ENCODE measurements at places on chromosomes 6 and 20.
A peak's percentile ranks its signal among the peaks of the same experiment; 100 is the strongest.

DNA sequence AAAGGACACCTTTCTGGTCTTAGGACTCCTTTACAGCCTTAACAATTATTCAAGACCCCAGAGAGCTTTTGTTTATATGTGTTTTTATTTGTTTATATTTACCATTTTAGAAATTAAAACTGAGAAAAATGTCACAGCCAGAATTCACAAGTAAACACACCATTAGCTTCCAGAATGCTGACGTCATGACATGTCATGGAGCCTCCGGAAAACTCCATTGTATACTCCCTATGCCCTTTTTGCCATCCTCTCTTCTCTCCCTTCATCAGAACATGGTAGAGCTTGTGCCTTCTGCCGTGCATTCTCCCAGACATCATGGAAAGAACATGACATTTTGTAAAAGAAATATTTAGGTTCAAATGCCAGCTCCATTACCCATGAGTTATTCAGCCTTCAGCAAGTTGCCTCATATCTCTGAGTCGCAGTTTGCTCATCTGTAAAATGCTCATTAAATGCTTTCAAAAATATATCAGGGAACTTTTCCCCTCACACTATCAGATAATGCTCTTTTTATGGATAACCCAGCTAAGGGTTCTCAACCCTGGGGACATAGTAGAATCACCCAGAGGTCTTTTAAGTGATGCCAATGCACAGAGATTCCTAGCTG, 27.8 kb downstream of the TNFAIP3 start:
- no peak overlapping the region for H3K27ac ChIP-seq
- H3K4me3 ChIP-seq: no peak overlapping the region
- H3K36me3 ChIP-seq: no peaks in the 10 kb centered on the region
- no peak for DNase-seq

DNA sequence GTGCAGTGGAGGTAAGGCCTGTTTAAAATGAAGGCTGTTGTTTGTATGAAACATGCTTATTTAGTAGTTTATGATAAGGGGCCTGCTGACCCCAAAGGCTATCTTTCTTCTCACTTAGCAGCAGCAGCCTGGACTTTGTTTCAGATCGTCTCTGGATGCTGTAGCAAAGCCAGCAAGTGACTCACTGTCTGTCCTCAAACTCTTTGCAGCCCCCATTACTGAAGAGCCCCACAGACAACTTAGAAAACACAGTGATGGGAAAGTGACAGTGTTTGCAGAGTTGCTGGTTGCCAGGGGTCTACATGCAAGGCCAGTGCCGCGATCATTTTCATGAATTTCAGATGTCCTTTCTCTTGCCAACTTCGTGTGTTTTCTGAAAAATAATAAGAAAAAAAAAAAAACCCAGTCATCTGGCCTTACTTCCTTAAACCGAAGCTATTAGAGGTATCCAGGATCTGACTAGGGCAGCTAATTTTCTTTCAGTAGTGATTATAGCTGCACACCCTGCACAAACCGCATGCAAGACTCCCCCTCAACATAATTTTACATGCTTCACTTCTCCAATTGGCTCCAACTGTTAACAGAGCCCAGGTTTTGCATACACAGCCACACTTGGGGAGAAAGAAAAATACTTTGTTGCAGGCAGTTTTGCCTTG, 11.6 kb upstream of the F13A1 start:
- no peak for DNase-seq
- no peak overlapping the region for H3K27ac ChIP-seq
- no peaks in the 10 kb centered on the region for H3K27me3 ChIP-seq
- H3K4me1 ChIP-seq: no peaks in the 10 kb centered on the region
- no peaks in the 10 kb centered on the region for H3K36me3 ChIP-seq

- DNase-seq: no peak
- no peak overlapping the region for H3K4me3 ChIP-seq
- no peak overlapping the region for H3K27ac ChIP-seq
Observed at GRCh38 chr6:159017757-159018559, 18.0 kb upstream of the RSPH3 start.

- no peaks in the 10 kb centered on the region for H3K27me3 ChIP-seq
- peak overlapping the region; percentile 94 for H3K4me3 ChIP-seq
- H3K27ac ChIP-seq: peak overlapping the region; percentile 79
- DNase-seq: no peak
Observed at GRCh38 chr6:131136021-131136786, 937 bp downstream of the AKAP7 start.

DNA sequence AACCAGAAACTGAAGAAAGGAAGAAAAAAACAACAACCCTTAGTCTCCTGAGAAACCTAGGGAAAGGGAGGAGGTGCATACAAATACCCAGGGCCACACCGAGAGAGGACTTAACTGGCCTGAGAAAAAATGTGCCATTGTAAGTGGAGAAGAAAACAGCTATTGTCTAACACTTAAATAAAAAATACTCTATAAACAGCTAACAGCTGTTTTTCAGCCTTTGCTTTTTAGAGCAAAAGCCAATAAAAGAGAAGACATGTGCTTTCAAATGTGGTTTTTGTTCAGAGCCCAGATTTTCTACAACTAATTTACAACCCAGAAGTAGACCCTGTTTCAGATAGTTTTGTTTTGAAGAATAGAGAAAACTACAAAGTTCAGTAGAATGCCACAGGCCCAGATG, 56.0 kb upstream of the SLC22A16 start:
- no peak overlapping the region for H3K4me3 ChIP-seq
- H3K4me1 ChIP-seq: peaks cover 15% of the 10 kb centered on the region
- no peaks in the 10 kb centered on the region for H3K36me3 ChIP-seq
- no peak for DNase-seq
- no peaks in the 10 kb centered on the region for H3K27me3 ChIP-seq

DNA sequence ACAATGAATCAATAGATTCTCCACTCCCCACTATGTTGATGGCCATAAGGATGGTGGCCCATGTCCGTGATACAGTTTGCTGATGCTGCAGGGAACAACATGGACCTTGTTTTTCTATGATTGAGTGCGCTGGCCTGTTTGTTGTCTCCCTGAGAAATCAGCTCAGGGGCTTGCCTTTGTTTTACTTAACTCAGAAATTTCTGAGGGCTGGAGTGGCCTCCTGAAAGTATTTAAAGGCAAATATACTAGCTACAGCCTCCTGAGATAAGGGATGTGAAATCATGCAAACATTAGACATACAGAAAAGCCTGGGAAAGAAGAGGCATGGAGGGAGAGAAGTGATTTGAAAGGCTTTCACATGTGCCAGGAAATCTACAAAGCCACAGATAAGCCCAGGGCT, 170.3 kb upstream of the FLRT3 start:
- H3K4me3 ChIP-seq: no peak overlapping the region
- DNase-seq: no peak
- H3K27ac ChIP-seq: no peak overlapping the region
- no peaks in the 10 kb centered on the region for H3K27me3 ChIP-seq
- H3K36me3 ChIP-seq: no peaks in the 10 kb centered on the region

DNA sequence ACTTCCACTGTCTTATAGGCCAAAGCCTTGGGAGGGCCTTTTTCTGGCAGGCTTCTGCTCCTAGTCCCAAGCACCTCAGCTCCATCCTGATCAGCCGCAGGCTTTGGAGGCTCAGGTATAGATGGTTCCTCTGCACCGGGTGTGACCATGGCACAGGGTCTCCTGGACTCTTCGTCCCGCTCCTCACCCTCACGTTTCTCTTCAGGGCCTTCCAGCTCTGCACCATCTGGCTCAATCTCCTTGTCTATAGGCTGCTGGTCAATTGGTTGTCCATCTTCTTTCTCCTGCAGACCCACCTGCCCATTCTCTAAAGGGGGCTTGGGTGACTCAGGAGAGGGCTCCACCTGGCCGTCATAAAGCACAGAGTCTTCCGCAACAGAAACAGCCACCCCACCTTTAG, 37.0 kb downstream of the BFSP1 start:
- no peak overlapping the region for H3K27ac ChIP-seq
- H3K27me3 ChIP-seq: no peaks in the 10 kb centered on the region
- no peaks in the 10 kb centered on the region for H3K36me3 ChIP-seq
- no peak for DNase-seq
- H3K4me3 ChIP-seq: no peak overlapping the region

DNA sequence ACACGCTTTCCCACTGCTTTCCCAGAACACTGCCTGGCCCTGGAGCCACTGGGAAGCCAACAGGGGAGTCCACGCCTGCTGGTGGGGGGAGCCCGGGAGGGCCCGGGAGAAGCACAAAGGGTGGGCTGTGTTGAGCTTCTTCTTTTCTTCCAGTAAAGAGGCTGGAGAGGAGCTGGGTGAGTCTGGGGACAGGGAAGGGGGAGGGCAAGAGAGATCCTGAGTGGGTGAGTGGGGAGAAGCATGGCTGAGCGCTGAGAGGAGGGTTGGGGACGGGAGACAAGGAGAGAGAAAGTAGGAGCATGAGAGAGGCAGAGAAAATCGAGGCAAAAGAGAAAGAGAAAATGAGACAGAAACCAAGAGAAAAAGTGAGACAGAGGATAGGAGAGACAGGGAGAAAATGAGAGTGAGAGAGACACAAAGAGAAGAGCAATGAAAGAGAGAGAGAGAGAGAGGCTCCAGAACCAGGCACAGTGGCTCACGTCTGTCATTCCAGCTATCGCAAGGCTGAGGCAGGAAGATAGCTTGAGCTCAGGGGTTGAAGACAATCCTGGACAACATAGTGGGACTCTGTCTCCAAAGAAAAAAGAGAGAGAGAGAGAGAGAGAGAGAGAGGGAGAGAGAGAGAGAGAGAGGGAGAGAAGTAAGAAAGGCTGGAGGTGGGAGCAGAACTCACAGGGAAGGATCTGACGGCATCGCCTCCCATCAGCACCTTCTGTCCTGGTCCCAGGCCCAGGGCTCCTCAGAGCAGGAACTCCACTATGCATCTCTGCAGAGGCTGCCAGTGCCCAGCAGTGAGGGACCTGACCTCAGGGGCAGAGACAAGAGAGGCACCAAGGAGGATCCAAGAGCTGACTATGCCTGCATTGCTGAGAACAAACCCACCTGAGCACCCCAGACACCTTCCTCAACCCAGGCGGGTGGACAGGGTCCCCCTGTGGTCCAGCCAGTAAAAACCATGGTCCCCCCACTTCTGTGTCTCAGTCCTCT, 2.0 kb downstream of the LST1 start:
- no peaks in the 10 kb centered on the region for H3K36me3 ChIP-seq
- H3K27ac ChIP-seq: no peak overlapping the region
- H3K4me1 ChIP-seq: peaks cover 5% of the 10 kb centered on the region
- no peaks in the 10 kb centered on the region for H3K27me3 ChIP-seq
- DNase-seq: no peak

GRCh38 chr6:22437665-22438064, 131.7 kb upstream of the HDGFL1 start:
- DNase-seq: no peak
- H3K4me3 ChIP-seq: no peak overlapping the region
- H3K36me3 ChIP-seq: no peaks in the 10 kb centered on the region

- H3K27ac ChIP-seq: peak overlapping the region; percentile 42
- peak overlapping the region; percentile 4 for H3K4me3 ChIP-seq
- no peak for DNase-seq
- H3K4me1 ChIP-seq: peaks cover 40% of the 10 kb centered on the region
Observed at GRCh38 chr6:133991096-133991593, 38.1 kb downstream of the TBPL1 start.

DNA sequence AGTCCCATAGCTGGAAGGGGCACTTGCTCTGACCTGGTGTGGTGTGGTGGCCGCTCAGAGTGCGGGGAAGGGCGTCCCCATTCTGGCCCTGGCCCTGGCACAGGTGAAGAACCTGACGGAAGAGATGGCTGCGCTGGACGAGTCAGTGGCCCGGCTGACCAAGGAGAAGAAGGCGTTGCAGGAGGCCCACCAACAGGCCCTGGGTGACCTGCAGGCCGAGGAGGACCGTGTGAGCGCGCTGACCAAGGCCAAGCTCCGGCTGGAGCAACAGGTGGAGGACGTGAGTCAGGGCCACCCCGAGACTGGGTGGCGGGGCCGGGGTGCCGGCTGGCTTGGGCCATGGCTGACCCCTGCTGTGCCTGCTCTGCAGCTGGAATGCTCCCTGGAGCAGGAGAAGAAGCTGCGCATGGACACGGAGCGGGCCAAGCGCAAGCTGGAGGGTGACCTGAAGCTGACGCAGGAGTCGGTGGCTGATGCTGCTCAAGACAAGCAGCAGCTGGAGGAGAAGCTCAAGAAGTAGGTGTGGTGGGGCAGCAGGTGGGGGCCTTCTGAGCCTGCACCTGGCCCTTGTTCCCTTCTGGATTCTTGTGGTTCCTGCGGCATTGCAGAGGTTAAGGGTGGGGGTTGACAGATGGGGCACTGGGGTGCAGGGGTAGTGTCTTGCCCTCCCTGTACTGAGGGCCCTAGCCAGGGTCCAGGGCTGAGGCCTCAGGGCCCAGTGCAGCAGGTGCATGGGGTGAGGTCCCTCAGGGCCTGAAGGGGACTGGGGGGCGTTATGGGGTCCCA, 40.8 kb downstream of the MYH7B start:
- H3K27ac ChIP-seq: no peak overlapping the region
- no peaks in the 10 kb centered on the region for H3K4me1 ChIP-seq
- no peak for DNase-seq
- no peaks in the 10 kb centered on the region for H3K27me3 ChIP-seq

- H3K27me3 ChIP-seq: no peaks in the 10 kb centered on the region
- no peak overlapping the region for H3K27ac ChIP-seq
- H3K36me3 ChIP-seq: no peaks in the 10 kb centered on the region
Observed at GRCh38 chr6:36132246-36132895, 2.1 kb downstream of the MAPK13 start.

Measured in thoracic aorta (tissue), 2 donors.